ENCODE measurements at places on chromosomes 1 and 21. TPM values are rescaled to one million over a fixed set of nuclear protein-coding genes. Genes with fewer than 3 reads are reported as not detected.

Gene KIF17
- total RNA-seq: 23.6 TPM

Gene FGR
- total RNA-seq: 15.8 TPM

Gene TRIM33
- 18.2 TPM for total RNA-seq

Gene CACNA1S
- total RNA-seq: not detected

Gene STK40
- 31.2 TPM for total RNA-seq

Gene IL12RB2
- total RNA-seq: 2.6 TPM

- DNase-seq: no peak
- no peak overlapping the region for H3K4me3 ChIP-seq
- H3K27me3 ChIP-seq: no peaks in the 10 kb centered on the region
These were observed 11.2 kb upstream of the TTLL7 start for GRCh38 chr1:84010136-84010535.

- H3K4me3 ChIP-seq: no peak overlapping the region
- no peaks in the 10 kb centered on the region for H3K27me3 ChIP-seq
- H3K27ac ChIP-seq: peak overlapping the region; percentile 92
- no peaks in the 10 kb centered on the region for H3K36me3 ChIP-seq
- DNase-seq: peak; percentile 65
These were observed 10.9 kb upstream of the IFI16 start for GRCh38 chr1:158998781-158999161.

- peaks cover 14% of the 10 kb centered on the region for H3K4me1 ChIP-seq
- H3K36me3 ChIP-seq: no peaks in the 10 kb centered on the region
- no peak overlapping the region for H3K27ac ChIP-seq
These were observed 101.5 kb upstream of the TMEM51 start for GRCh38 chr1:15051882-15052528.

- H3K27me3 ChIP-seq: no peaks in the 10 kb centered on the region
- peaks cover 48% of the 10 kb centered on the region for H3K4me1 ChIP-seq
- no peak overlapping the region for H3K4me3 ChIP-seq
- H3K36me3 ChIP-seq: no peaks in the 10 kb centered on the region
These were observed 241.4 kb downstream of the TOMM20 start for GRCh38 chr1:234887016-234887900.

- H3K4me1 ChIP-seq: peaks cover 39% of the 10 kb centered on the region
- H3K4me3 ChIP-seq: no peak overlapping the region
- H3K27ac ChIP-seq: no peak overlapping the region
- no peaks in the 10 kb centered on the region for H3K27me3 ChIP-seq
These were observed 23.2 kb upstream of the SPATA6 start for GRCh38 chr1:48495166-48495565.

DNA sequence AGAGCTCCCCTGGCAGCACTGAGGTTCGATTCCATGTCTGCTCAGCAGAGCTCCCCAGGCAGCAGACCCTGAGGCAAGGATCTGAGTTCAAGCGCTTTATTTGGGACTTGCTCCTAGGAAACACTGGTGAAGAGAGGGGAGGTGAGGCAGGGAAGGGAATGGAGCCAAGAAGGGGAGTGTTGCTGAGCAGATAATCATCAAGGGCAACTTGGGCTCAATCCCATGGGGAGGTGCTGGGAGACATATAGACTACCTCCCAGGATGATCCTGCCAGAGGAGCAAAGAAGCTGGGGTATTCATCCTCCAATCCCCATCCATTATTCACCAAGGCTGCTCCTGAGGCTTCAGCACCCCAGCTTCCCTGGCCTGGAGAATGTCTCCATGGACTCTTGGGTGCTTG lies 47.0 kb downstream of the GRIK3 start:
- no peak overlapping the region for H3K27ac ChIP-seq
- H3K36me3 ChIP-seq: no peaks in the 10 kb centered on the region
- no peak for DNase-seq
- no peaks in the 10 kb centered on the region for H3K27me3 ChIP-seq

- H3K4me1 ChIP-seq: no peaks in the 10 kb centered on the region
- no peak overlapping the region for H3K4me3 ChIP-seq
- H3K27me3 ChIP-seq: no peaks in the 10 kb centered on the region
- no peak overlapping the region for H3K27ac ChIP-seq
- no peaks in the 10 kb centered on the region for H3K36me3 ChIP-seq
These were observed 43.4 kb downstream of the SLC22A15 start for GRCh38 chr1:116019653-116020253.

DNA sequence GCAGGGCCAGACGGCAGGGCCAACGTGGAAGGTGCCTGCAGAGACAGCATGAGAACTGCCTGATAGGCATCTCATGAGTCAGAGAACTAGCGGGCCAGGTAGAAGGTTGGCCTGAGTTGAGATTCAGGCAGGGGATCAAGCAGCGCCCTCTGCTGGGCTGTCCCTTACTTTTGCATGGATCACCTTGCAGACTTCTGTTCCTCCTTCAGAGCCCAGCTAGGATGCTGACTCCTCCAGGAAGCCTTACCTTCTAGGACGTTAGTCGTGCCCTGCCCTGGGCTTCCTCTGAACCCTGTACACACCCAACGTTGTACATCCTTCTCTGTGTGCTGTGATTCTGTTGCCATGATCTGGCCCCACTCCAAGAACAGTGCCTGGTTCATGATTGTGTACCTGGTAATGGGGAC lies 231.3 kb upstream of the VAMP3 start:
- peak; percentile 75 for DNase-seq
- H3K4me1 ChIP-seq: no peaks in the 10 kb centered on the region
- no peak overlapping the region for H3K4me3 ChIP-seq
- no peak overlapping the region for H3K27ac ChIP-seq
- H3K27me3 ChIP-seq: no peaks in the 10 kb centered on the region

GRCh38 chr1:55600242-55600641 lies 385.1 kb upstream of the USP24 start:
- H3K4me1 ChIP-seq: no peaks in the 10 kb centered on the region
- H3K27me3 ChIP-seq: no peaks in the 10 kb centered on the region
- no peak for DNase-seq
- no peak overlapping the region for H3K4me3 ChIP-seq

DNA sequence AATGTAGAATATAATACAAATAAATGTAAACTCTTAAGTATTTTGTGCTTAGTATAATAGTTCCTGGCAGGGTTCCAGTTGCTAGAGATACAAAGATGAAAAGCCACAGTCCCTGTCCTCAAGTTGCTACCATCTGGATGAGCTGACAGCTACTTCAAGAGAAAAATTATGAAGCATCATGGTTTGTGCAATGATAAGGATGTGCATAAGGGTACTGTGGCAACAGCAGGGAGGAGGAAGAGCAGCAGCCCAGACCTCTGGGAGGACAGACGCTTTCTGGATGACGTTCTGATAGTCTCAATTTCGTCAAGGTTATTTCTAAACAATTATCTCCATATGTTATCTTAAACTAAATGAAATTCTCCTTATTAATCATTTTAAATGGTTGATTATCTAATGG lies 198.9 kb downstream of the NTNG1 start:
- H3K4me1 ChIP-seq: no peaks in the 10 kb centered on the region
- H3K27me3 ChIP-seq: no peaks in the 10 kb centered on the region
- H3K36me3 ChIP-seq: no peaks in the 10 kb centered on the region
- no peak overlapping the region for H3K4me3 ChIP-seq

DNA sequence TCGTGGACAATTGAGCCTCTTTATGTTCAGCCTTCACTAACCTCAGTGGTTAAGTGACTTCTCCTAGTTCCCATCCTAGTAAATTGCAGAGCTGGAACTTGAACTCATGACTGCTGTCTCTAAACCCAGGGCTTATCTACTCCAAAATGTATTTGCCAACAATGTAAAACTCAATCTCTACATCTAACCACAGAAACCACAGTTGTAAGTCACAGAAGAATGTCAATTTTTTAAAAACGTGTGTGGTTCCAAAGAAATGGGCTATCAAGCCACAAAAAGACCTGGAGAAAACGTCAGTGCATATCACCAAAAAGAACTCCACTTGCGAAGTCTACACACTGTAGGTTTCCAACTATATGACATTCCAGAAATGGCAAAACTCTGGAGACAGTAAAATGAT lies 172.6 kb upstream of the HMCN1 start:
- H3K27me3 ChIP-seq: no peaks in the 10 kb centered on the region
- H3K4me1 ChIP-seq: no peaks in the 10 kb centered on the region
- H3K27ac ChIP-seq: no peak overlapping the region
- no peaks in the 10 kb centered on the region for H3K36me3 ChIP-seq
- DNase-seq: no peak

DNA sequence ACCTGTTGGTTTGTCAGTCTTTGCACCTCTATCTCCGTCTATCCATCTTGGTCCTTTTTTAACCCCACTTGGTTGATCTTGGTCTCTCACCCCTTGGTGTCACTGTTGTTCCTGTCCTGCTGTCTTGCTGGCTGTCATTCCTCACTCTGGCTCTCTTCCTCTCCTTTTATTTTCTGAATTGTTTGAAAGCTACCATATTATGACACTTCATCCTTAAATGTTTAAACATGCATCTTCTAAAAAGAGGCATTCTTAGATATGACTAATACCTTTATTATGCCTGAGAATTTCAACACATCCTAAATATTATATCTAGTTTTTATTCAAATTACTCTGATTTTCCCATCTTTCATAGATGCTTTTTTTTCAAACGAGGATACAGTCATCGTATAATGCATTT lies 37.0 kb downstream of the BACH1 start:
- no peak overlapping the region for H3K27ac ChIP-seq
- no peaks in the 10 kb centered on the region for H3K27me3 ChIP-seq
- H3K4me1 ChIP-seq: peaks cover 32% of the 10 kb centered on the region
- DNase-seq: no peak
- no peaks in the 10 kb centered on the region for H3K36me3 ChIP-seq
- H3K4me3 ChIP-seq: no peak overlapping the region

DNA sequence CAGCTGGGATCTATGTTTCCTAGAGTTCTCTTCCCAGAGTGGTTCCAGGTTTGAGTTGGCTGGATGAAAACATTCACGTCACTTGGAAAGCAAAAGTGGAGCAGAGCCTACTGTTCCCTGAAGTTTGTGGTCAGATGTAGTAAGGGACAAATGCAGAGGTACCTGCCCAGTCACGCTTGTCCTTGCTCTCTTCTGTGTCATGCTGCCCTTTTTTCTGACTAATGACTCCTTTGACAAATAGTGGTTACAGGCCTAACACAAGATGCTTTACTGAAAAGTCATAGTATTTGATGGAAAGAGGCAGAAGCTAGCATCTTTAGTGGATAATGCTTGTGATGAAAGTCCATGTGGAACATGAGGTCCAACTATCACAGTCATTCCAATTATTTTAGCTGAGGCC lies 881.4 kb upstream of the B3GALT2 start:
- no peaks in the 10 kb centered on the region for H3K36me3 ChIP-seq
- H3K27me3 ChIP-seq: no peaks in the 10 kb centered on the region
- DNase-seq: no peak
- no peaks in the 10 kb centered on the region for H3K4me1 ChIP-seq

DNA sequence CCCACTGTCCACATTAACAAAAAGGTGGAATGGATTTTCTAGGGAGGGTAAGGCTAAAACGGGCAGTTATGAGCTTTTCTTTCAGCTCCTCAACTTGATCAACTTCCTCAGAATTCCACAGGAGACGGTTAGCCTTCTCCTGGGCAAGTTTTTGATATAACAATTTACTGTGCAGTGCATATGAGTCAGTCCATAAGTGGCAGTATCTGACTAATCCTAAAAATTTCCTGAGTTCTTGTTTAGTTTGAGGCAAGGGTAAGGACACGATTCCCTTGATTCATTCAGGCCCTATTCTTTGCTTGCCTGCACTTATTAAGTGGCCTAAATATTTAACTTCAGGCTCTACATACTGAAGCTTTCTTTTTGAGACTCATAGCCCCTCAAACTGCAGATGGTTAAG lies 6.2 kb upstream of the AADACL3 start:
- H3K27ac ChIP-seq: no peak overlapping the region
- no peaks in the 10 kb centered on the region for H3K27me3 ChIP-seq
- H3K36me3 ChIP-seq: no peaks in the 10 kb centered on the region
- no peak overlapping the region for H3K4me3 ChIP-seq

- H3K36me3 ChIP-seq: no peaks in the 10 kb centered on the region
- H3K27ac ChIP-seq: no peak overlapping the region
- no peaks in the 10 kb centered on the region for H3K27me3 ChIP-seq
These were observed 106.6 kb upstream of the ACTRT2 start for GRCh38 chr1:2914702-2915101.

GRCh38 chr1:203930342-203930741 lies 68.9 kb downstream of the SNRPE start:
- no peaks in the 10 kb centered on the region for H3K27me3 ChIP-seq
- H3K36me3 ChIP-seq: no peaks in the 10 kb centered on the region
- no peak for DNase-seq
- no peak overlapping the region for H3K27ac ChIP-seq

DNA sequence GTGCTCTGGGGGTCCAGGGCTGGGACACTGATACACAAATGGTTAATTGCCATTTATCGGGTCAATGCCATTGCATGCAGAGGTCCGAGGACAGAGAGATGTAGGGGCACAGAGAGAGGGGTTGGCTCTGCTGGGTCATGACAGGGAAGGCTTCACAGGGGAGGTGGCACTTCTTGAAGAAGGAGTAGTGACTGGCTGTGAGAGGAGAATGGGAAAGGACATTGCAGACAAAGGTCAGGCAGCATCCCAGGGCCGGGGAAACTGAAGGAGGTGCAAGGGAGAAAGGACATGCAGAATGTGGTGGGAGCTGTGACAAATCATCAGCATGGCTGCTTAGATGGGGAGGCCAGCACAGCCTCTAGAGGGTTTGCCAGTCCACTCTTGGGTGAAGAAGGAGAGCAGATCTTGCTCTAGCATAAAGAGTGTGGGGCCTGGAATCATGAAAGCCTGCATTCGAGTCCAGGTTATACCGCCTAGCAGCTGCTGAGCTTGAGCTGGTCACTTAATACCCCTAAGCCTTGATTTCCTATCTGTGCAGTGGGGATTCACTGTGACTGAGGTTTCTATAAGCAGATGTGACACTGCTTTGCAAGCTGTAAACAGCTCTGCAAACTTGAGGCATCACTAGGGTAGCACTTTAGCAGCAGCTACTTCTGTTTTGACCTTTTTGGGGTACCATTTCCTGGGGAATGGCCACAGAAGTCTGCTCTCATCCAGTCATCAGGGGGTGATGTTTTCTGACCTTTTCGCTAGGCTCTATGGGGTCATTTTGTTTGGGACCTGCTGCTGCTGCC lies 59.2 kb upstream of the EPS8L3 start:
- H3K27ac ChIP-seq: peak overlapping the region; percentile 77
- peaks cover 30% of the 10 kb centered on the region for H3K4me1 ChIP-seq
- no peak for DNase-seq
- no peaks in the 10 kb centered on the region for H3K27me3 ChIP-seq
- no peaks in the 10 kb centered on the region for H3K36me3 ChIP-seq

- H3K27me3 ChIP-seq: peaks cover 19% of the 10 kb centered on the region
- no peak for DNase-seq
- no peaks in the 10 kb centered on the region for H3K4me1 ChIP-seq
- H3K27ac ChIP-seq: no peak overlapping the region
These were observed 588.4 kb downstream of the PTPRU start for GRCh38 chr1:29824511-29825273.

DNA sequence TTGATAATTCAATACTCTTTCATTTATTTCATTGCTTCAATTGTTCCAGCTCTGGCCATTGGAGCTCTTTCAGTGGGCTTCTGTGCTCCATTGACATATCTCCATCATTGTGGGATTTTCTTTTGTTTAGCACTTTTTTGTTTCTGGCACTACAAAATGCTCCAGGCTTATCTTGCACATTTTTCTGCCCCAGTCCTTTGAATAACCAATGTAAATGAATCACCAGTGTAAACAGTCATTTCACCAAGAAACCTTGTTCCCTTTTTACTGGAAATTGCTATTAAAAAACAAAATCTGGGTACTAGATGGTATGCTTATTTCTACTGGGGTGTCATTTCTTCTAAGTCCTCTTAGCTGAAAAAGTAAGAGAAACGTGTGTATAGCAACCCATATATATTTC lies 173.0 kb upstream of the LYPLAL1 start:
- no peak overlapping the region for H3K27ac ChIP-seq
- no peaks in the 10 kb centered on the region for H3K36me3 ChIP-seq
- DNase-seq: no peak
- H3K4me3 ChIP-seq: no peak overlapping the region
